ENCODE measurements at places on chromosomes 7 and 10.

- DNase-seq, result no peak
These were observed 54.9 kb upstream of the SP4 start for GRCh38 chr7:21373031-21373430.

DNA sequence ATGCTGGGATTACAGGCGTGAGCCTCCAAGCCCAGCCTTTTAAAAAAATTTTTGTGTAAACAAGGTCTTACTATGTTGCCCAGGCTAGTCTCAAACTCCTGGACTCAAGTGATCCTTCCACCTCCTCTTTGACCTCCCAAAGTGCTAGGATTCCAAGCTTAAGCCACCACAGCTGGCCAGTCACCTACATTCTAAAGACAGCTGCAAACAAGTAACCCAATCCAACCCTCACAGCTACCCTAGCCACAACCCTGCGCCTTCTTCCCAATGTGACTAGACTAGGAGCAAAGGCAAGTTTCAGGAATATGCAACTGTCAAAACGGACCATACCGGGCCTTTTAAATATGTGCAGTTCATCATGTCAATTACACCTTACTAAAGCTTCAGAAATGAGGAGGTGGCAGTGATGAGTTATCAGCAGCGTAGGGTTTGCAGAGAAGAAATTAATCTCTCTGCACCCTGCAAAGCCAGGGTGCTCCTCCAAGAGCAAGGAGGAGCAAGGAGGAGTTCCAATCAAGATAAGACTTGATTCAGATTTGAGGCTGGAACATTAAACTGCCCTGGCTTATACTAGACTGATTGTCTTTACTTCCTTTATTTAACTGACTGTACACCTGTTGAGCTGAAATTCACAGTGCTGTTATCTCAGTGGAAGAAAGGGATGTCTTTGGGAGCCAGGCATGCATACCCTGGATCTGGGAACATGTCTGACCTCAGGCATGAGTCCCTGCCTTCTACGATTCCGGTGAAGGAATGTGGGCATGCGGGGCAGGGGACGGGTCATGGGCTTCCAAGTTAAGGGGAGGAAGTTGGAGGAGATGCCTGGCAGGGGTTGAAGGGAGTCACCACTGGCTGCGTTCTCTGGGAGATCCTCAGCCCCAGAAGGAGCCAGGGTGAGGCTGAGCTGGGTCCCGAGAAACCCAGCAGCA lies 15.5 kb upstream of the TMEM120A start:
- no peak for DNase-seq

GRCh38 chr10:72285972-72286521 lies 12.3 kb downstream of the DDIT4 start:
- no peak for DNase-seq

DNA sequence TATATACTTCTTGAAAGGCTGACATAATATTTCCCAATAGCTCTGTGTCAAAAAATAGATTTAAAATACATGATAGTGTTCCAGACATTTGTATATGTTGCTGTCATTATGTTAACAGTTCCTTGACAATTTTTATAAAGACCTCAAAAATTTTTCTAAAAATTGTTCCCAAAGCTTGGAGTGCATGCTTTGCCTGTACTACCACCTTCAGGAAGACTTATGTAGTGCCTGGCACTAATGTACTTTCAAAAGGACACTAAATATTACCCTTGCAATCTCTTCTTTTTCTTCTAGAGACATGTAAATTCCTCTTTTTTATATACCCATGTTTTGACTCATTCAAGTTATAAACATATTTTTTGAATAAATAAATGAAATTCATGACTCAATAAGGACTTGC lies 48.0 kb upstream of the SP8 start:
- no peak for DNase-seq

- DNase-seq, result no peak
These were observed 7.4 kb upstream of the ZNF33A start for GRCh38 chr10:38003026-38003425.

GRCh38 chr7:75572814-75573213 lies 80.7 kb downstream of the SPDYE5 start:
- no peak for DNase-seq

DNA sequence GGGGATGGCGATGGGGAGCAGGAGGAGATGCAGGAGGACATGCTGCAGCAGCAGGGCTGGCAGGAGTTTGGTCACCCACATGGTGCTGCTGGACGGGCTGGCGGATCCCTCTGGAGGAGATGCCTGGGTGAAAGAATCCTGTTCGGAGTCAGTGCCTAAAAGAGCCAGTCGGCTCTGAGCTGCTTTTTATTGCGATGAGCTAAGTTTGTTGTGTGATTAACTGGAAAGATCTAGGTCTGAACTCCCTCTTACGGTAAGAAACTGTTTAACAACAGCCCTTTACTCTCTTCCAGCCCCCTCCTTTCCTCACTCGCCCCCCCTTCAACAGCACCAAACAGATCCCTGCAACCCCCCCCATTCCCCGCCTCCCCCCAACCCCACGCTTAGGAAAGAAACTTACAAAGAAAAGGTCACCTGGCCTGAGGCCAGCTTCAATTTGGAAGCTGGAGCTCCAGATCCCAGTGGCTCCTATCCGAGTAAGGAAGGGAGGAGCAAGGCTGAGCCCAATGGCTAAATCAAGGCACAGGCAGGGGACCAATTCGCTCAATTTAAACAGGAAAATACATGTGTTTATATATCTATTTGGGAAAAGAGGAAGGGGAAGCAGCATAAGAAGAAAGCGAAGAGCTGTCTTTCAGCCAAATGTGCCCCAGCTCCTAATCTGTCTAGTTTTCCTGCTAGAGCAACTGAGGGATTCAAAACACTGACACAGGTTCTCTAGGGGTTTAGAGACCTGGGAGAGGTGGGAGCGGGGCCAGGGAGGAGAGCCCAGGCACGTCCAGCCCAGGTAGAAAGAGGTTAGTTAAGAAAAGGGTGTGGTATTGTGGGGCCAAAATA lies at the start of gene HGF:
TSS of gene HGF (minus strand) at position 157 of the 837 bp plus-strand sequence. CDS start at position 81, 76 bp downstream.
- peak; percentile 59 for DNase-seq

GRCh38 chr7:47379629-47380324 lies 202.1 kb downstream of the TNS3 start:
- DNase-seq, result peak; percentile 54

GRCh38 chr10:68598978-68599770 lies 39.0 kb downstream of the TET1 start:
- peak; percentile 87 for DNase-seq

- peak; percentile 92 for DNase-seq
These were observed 7.8 kb downstream of the ITPRIP start for GRCh38 chr10:104330168-104331110.
